ENCODE measurements at places on chromosomes 2 and 18.

DNA sequence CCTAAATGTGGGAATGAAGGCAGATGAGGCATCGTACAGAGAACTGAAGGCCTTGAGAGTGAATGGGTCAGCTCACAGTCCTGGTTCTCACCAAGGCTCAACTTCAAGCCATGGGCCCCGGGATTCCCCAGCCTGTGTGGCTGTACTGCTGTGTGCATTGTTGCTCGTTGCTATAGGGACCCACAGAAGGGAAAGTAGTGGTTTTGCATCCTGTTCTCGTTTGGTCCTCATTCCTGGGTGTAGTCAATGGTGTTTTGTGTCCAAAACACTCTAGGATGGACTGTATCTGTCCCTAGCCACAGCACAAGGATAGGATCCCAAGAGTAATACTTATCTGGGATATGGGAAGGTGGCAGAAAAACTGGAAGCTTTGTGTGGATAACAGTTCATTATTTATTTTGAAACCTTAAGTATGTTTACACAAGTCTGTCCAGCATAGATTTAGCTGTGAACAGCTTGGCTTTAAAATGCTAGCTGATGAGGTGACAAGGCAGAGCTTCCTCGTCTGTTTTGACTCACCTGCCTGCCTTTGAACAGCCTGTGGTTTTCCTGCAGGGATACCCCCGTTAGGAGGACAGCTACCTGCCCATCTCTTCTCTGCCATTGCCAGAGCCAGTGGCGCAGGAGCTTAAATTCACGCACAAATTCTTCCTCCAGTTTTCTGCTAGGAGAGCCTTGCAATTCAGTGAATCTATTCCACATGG is 85.0 kb downstream of the WDSUB1 start:
- no peak for DNase-seq

GRCh38 chr18:50638016-50638883 is 78.4 kb downstream of the MAPK4 start:
- no peak for DNase-seq

DNA sequence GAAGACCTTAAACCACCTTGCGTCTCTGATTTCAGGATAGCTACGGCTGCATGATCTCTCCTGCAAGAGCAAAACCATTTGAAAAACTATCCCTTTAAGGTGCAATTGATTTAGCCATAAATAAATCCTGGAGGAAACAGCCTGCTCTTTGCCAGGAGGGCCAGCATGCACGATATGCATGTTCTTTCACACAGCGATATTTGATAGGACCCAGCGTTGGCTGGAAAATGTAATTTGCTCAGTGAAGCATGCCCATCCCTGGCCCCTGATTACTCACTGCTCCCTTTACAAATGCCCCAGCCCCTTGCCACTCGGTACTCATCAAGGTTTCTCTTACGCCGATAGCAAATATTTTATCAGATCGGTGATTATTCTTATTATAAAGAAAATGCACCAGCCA is 315.4 kb downstream of the CDH2 start:
- DNase-seq: no peak

DNA sequence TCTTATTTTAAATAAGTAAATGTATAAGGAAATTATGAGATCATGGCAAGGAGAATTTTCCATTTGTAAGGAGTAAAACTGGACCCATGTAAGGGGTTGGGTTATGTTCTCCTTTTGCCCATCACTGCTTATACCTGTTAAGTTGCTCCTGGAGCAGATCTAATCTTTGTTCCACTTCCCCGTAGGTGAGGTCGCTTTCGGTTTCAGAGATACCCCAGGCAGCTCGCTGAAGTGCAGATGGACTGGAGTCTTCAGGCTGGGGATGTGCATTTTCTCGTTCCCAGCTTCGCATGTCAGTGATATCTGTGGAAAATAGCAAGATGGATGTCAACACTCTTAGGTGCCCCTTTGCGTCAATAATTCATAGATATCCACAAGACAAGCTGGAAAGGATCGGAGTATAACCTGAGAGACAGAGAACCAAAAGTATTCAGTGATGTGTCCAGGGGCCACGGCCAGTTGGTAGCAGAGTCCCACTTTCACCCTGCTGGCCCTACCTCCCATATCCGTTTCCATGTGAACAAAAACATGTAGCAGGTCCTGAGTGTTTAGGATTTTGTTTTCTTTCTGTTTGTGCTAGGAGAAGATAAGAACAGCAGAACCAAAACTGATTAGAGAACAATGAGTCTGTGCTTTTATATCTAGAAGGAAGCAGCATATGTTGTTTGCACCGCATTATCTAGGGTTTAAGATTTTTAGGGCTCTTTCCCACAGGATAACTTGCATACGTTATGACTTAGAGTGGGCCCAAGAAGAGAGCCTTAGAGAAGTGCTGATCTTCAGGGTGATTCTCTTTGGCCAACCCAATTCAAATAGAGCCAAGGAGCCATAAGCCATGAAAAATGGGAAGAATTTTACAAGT is 36.0 kb downstream of the GCA start:
- DNase-seq: no peak

DNA sequence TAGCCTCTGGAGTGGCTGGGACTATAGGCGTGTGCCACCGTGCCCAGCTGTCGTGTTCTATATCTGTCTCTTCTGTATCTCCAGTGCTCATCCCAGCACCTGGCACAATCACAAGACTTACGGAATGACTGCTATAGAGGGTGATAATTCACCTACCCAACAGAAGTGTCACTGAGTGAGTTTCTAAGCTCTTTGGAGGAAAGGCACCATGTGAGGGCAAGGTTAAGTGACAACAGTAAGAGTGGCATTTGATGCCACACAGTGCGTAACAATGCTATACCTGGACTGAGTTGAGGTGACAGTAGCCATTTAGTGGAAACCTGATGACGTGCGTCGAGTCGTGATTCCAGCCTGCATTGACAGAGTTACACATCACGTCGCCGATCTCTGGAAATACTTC is 89.0 kb downstream of the KCTD1 start:
- no peak for DNase-seq

DNA sequence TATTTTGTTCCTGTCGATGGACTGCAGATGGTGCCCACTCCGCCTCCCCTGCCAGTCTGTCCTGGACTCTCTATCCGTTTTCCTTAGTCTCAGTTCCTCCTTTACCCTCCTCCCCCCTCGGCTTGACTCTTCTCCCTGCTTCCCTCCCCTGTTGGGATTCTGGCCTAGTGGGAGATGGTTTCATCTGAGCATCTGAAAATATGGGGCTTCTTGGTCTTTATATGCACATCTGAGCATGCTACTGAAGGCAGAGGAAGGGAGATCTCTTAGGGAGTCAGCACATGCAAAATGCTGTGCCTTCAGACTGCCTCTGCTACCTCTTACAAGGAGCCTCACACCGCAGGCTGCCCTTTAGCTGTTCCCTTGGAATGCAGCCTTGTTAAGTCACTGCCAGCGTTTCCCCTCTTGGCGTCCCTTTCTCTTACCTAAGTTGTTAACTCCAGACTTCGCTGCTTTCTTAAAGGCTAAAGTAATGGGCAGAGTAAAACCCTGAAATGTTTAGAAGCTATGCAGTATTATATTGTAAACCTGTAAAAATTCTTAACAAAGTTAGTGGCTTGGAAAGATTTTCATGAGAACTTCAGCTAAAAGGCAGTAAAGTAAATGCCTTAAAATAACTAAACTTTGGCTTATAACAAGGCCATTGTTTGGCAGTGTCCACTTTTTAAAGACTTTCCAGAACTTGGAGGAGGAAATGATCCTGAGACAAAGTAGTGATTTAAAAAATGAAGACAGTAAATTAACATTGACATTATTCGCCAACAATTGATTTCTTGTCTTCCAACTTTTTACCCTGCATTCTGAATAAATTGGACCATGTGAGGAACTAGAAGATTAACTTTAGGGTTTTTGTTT is 49.8 kb downstream of the LDLRAD4 start:
- DNase-seq: no peak

DNA sequence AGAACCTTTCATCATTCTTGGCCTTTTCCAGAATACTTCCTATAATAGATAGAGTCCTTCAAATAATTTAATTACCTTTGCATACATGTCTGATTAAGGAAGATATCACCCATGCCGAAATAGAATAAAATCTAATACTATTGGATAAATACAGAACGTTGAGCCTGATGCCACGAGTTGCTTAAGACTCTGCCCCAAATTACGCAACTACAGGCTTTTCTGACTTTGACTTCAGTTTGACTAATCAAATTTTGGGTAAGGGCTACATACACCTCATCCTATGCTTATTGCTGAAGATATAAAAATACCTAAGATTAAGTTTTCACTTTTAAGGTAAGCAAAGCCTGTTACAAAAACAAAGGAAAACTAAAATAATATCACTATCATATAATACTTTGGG is 1065.1 kb upstream of the NRXN1 start:
- DNase-seq: no peak

DNA sequence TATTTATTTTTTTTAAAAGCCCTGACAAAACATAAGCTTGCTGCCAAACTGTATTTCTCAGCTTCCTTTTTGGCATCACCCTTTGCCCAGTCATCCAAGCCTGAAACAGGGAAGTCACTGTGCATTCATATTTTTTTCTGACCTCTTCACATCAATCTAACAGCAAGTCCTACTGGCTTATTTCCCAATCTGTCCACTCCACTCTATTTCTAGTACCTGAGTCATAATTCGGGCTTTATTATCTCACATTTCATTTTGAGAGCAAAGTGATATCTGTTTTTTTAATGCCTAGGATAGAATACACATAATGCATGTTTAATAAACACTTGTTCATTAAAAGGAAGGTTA is 5.1 kb downstream of the HNMT start:
- no peak for DNase-seq

GRCh38 chr2:109457794-109458193 is 156.0 kb downstream of the SEPTIN10 start:
- DNase-seq: no peak

- no peak for DNase-seq
These were observed 17.9 kb downstream of the CAPN10 start for GRCh38 chr2:240604291-240604938.

DNA sequence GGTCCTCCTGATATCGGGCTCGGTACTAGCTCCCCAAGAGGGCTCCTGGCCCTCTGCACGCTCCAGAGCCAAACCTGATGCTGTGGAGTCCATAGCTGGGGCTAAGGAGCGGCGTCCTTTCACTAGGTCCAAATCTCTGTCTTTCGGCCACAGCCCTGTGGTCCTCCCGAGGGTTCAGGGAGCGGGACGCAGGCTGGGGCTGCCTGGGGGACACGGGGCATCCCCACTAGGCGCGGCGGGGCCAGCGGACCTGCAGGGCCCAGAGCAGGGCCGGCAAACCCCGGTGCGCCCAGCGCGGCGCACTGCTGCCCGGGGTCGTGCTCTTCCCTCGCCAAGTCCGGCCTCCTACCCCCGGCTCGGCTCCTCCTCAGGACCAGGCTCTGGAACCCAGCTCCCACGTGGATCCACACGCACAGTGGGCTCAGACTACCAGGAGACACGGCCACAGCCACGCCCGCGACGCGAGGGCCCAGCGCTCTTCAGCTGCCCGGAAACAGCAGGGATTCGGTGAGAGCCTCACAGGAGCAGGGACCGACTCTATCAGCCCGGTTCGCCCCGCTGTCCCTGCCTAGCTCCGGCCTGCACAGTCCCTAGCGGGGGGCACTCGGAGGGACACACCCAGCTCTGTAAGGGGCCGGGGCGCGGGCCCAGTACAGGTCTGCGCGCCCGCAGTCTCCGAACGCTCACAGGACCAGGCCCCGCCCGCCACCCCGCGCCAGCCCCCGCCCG is 593 bp downstream of the ZNF514 start:
- peak; percentile 20 for DNase-seq

DNA sequence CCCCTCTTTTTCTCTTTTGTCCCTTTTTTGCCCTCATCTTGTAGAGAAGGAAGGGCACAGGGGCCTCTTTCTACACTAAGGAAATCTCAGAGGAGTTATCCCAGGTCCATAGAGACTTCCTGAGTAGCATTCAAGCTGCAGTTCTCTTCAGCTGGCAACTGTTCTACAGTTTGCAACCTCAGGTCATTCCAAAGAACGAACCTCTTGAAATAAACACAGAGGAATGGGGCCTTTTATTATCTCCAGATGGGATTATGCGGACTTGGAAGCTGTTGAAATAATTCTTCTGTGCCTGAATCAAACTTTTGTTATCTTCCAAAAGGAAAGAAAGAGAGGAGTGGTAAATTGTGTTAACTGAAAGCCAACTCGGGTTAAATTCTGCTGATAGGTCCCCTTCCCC is 31.0 kb upstream of the NFE2L2 start:
- no peak for DNase-seq

DNA sequence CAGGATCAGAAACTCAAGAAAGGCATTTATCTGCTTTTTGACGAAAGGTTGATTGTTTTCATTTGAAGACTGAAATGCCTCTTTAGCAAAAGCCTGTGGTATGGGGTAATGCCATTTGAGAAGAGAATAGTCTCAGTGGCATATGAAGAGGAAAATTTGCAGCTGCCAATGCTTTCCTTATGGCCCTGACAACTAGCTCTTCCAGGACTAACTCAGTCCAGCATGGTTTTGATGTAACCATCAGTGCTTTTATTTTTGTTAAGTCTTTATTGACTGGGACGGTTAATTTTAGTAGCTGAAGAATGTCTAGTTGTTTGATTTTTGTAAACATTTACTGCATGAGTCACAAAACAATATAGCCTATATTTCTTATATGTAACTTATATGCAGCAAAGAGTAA is 158.4 kb downstream of the LNPK start:
- no peak for DNase-seq

DNA sequence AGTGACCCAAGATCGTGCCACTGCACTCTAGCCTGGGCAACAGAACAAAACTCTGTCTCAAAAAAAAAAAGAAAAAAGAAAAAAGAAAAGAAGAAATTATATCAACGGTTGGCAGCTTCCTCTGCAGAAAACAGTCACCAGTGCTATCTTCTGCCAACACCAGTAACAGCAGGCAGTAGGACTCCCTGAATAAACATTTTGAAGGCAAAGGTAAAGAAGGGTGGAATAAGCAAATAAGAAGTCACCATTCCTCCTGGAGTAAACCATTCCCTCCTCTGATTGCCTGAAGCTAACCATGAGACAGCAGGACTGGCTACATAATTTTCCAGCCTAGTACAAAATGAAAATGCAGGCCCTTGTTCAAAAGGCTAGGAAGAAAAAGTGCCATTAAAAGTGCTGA is 9.0 kb upstream of the RNF103 start:
- DNase-seq: no peak

Measured in stimulated activated CD8-positive, alpha-beta memory T cell treated with anti-CD3 and anti-CD28 coated beads, Interleukin-15, amount 100 ng/mL, for 4 hours (primary cell).